Activated CD8-positive, alpha-beta memory T cell treated with anti-CD3 and anti-CD28 coated beads, Interleukin-2, amount 50 U/mL, for 48 hours (primary cell): ENCODE measurements at places on chromosomes 2 and 18.

DNA sequence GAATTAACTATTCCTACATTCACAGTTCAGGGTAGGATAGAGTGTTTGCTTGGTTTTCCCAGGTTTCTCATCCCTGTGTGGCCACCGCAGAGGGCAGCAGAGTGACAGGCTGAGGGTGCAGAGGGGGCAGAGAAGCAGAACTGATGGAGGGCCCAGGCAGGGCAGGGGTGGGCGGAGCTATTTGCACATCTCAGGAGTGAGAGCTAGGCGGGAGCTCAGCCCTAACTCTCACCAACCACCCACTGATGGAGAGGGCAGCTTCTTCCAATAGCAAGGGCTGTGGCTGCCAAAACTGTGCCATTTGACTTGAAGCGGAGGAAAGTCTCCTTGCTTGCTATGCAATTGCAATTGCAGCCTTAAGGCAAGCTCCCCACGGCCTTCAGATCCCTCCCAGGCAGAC, 12.0 kb upstream of the DARS1 start:
- no peak for DNase-seq

GRCh38 chr2:104733226-104733943, 120.5 kb upstream of the POU3F3 start:
- DNase-seq = peak; percentile 58

DNA sequence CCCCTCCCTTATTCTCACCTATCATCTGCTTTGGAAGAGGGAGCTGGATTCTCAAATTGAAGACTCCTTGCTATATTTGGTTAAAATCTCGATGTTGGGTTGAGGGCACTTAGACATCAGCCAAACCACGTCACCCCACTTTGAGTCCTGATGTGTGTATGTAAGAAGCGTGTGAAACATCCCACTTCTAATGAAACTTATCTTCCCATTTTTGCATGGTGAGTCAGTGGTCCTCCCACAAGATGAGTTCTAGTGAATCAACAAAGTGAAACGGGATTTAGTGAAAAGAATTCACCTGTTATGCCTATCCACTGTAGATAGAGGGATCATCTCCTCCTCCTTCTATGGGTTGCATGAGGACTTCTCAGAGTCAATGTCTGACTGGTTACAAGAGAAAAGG, 51.4 kb upstream of the SPRED2 start:
- DNase-seq = no peak

DNA sequence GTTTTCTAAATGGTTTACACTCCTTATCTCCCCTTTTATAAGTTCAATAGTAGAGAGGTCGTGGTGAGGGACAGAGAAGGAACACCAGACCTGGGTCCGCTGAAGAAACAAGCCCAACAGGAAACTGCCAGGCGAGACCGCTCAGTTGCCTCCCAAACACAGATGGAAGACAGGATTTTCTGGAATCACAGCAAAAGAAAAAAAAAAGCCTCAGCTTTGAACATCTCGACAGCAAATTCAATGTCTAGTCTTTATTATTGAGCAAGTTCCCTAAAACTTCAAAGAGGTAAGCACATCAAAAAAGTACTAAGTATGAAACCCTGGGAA, 33.5 kb upstream of the GNAL start:
- no peak for DNase-seq

GRCh38 chr2:232626584-232626983, 6.8 kb upstream of the EFHD1 start:
- no peak for DNase-seq

DNA sequence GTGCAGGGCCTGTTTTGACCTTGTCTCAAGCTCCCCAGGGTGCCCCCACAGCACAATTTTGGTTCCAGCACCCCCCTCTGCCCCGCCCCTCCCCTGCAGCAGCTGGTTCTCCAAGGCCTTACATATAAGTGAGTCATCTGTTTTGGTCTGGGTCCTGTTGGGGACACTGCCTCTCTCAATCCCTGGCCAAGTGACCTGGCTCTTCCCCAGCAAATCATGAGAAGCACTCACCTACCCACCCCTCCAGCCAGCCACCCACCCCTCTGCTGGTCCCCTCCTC, 90.5 kb downstream of the INHBB start:
- DNase-seq = peak; percentile 12

DNA sequence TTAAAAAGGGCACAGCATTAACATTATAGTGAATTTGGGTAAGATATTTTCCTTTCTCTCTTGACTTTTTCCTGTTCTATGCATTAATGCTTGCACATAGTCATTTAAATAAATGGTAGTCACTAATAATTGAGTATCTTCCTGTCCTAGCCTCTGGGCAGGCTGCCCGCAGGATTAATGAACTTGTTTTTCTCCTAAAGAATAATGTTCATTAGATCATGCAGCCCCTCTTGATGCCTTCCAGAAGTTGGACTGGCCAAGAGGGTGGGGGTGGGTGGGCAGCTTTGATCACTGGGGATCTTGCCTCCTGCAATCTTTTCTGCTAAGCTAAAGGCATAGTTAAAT, 514.5 kb upstream of the CDH2 start:
- no peak for DNase-seq

DNA sequence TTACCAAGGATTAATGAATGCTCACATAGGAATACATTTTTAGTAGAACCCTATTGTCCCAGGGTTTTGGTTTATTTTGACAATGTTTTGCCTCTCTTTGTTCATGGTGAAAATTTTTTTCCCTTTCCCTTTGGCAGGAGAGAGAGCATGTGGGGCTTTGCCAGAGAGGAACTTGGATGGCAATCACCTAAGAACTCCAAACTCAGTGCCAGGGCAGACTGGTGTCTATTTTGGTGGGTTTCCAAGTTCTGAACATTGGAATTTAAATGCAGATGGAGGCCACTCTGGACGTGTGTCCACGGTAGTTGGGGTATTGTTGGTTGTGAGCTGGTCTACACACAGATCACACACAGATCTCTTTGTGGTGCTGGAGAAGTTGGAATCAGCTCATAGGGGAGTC, 2091.1 kb upstream of the PIK3C3 start:
- DNase-seq = no peak

GRCh38 chr2:68693951-68694350, 40.7 kb upstream of the ARHGAP25 start:
- no peak for DNase-seq
